ENCODE measurements at places on chromosomes 12 and 14. TPM values are rescaled to one million over a fixed set of nuclear protein-coding genes. Genes with fewer than 3 reads are reported as not detected.

Gene CEP170B
- 14.7 TPM for total RNA-seq

Gene SMCO2
- 1.6 TPM for total RNA-seq

Gene DIABLO
- total RNA-seq = 54.7 TPM

Gene ART4
- total RNA-seq = 0.11 TPM

Gene IFNG-AS1
- 0.86 TPM for total RNA-seq

Gene RDH11
- 77.8 TPM for total RNA-seq

Gene SERPINA3
- total RNA-seq = 24.2 TPM

Gene SERPINA5
- total RNA-seq = 4.6 TPM

Gene GALNT9
- 2.4 TPM for total RNA-seq

Gene DNAH10
- total RNA-seq = 0.26 TPM

Gene SERPINA12
- total RNA-seq = not detected

Gene FGD4
- total RNA-seq = 59.5 TPM

Gene MYH6
- not detected for total RNA-seq

Gene MAP3K9
- total RNA-seq = 0.32 TPM

Gene PDE3A
- 22.2 TPM for total RNA-seq

Gene P2RX2
- not detected for total RNA-seq

Gene RNASE3
- not detected for total RNA-seq

Gene ZNF839
- total RNA-seq = 8.9 TPM

Gene SLC10A1
- not detected for total RNA-seq

Gene A2M
- total RNA-seq = 6.5 TPM

Gene CFL2
- 126 TPM for total RNA-seq

Gene KRT5
- total RNA-seq = not detected

Gene CACNA2D4
- 1.2 TPM for total RNA-seq

Gene CLEC2A
- total RNA-seq = not detected

Gene DAZAP2
- 169 TPM for total RNA-seq

Gene TROAP
- total RNA-seq = 7.8 TPM

Gene PTPN11
- total RNA-seq = 120 TPM

Gene DTX1
- not detected for total RNA-seq

Gene SLCO1A2
- total RNA-seq = not detected

Gene KRT72
- total RNA-seq = not detected

Gene DDX51
- total RNA-seq = 7.6 TPM

Gene AVPR1A
- total RNA-seq = not detected

Gene ZNF385A
- 2.9 TPM for total RNA-seq

Gene PTPRR
- total RNA-seq = not detected

Gene ACSM4
- total RNA-seq = not detected

Gene SPPL3
- total RNA-seq = 13.7 TPM

Gene TAS2R46
- 7.1 TPM for total RNA-seq

Gene KRT71
- not detected for total RNA-seq

Gene TDRD9
- 2.7 TPM for total RNA-seq

Gene DENND5B
- 28.5 TPM for total RNA-seq

Gene CCDC38
- 0.39 TPM for total RNA-seq

Gene SLCO1B1
- not detected for total RNA-seq

Gene KRT74
- not detected for total RNA-seq

Gene LRRIQ1
- not detected for total RNA-seq

Gene ADGRD1
- 1.7 TPM for total RNA-seq

Gene ARHGEF40
- total RNA-seq = 30.7 TPM

Gene CABP1
- not detected for total RNA-seq

Gene ZFHX2
- 0.32 TPM for total RNA-seq

Gene POLR3B
- 12.8 TPM for total RNA-seq

Gene KRT78
- not detected for total RNA-seq

Gene HOXC4
- total RNA-seq = 2.2 TPM

Gene OASL
- 1.5 TPM for total RNA-seq

Gene TAS2R30
- 12.6 TPM for total RNA-seq

Gene DPY19L2
- total RNA-seq = 0.65 TPM

Gene RND1
- 0.22 TPM for total RNA-seq
